ENCODE measurements at places on chromosomes 2 and 18. TPM values are rescaled to one million over a fixed set of nuclear protein-coding genes. Genes with fewer than 3 reads are reported as not detected.

The IL1RL2 gene
- 2.0 TPM for total RNA-seq

The PLEKHH2 gene
- total RNA-seq = 3.5 TPM

The THSD7B gene
- 9.8 TPM for total RNA-seq

The RMND5A gene
- 45.0 TPM for total RNA-seq

The ANKRD62 gene
- not detected for total RNA-seq

The PUM2 gene
- total RNA-seq = 98.5 TPM

The DNAJC5G gene
- total RNA-seq = not detected

The TUBB8B gene
- total RNA-seq = not detected

The UGT1A3 gene
- 0.19 TPM for total RNA-seq

The COL4A3 gene
- 0.19 TPM for total RNA-seq

The CCDC150 gene
- 32.5 TPM for total RNA-seq

The PSME4 gene
- total RNA-seq = 59.0 TPM

The DCDC2C gene
- total RNA-seq = not detected

The UBR3 gene
- total RNA-seq = 32.5 TPM

The TMEM247 gene
- not detected for total RNA-seq

The CHN1 gene
- 11.6 TPM for total RNA-seq

The GKN1 gene
- 1.7 TPM for total RNA-seq

The MC2R gene
- total RNA-seq = not detected

The HRH4 gene
- total RNA-seq = 0.24 TPM

The CD226 gene
- total RNA-seq = 0.92 TPM

The CNTNAP5 gene
- 5.0 TPM for total RNA-seq

The CFC1 gene
- total RNA-seq = 25.5 TPM

The SKOR2 gene
- total RNA-seq = 0.81 TPM

The FTCDNL1 gene
- 1.3 TPM for total RNA-seq

The MAB21L4 gene
- total RNA-seq = 62.0 TPM

The C1QL2 gene
- 1.8 TPM for total RNA-seq

The ANKRD44 gene
- total RNA-seq = 3.1 TPM

The ZFP36L2 gene
- total RNA-seq = 437 TPM

The AKAIN1 gene
- 1.1 TPM for total RNA-seq

The TTR gene
- 3,458 TPM for total RNA-seq

The FAP gene
- total RNA-seq = 27.3 TPM

The ALPP gene
- 0.27 TPM for total RNA-seq

All from type B pancreatic cell (in vitro differentiated cells).